ENCODE measurements at places on chromosomes 12 and 14.

- no peaks in the 10 kb centered on the region for H3K36me3 ChIP-seq
- no peaks in the 10 kb centered on the region for H3K4me1 ChIP-seq
- no peak for DNase-seq
- peaks cover 7% of the 10 kb centered on the region for H3K27me3 ChIP-seq
These were observed 36.8 kb downstream of the VDR start for GRCh38 chr12:47868041-47868440.

- peak overlapping the region; percentile 46 for H3K4me3 ChIP-seq
- DNase-seq = no peak
- no peak overlapping the region for H3K27ac ChIP-seq
- H3K4me1 ChIP-seq = peaks cover 18% of the 10 kb centered on the region
These were observed 2.3 kb upstream of the M6PR start for GRCh38 chr12:8951744-8952143.

- H3K27ac ChIP-seq = no peak overlapping the region
- H3K4me1 ChIP-seq = peaks cover 13% of the 10 kb centered on the region
- DNase-seq = no peak
- H3K27me3 ChIP-seq = no peaks in the 10 kb centered on the region
- H3K36me3 ChIP-seq = no peaks in the 10 kb centered on the region
These were observed 134.8 kb downstream of the DUSP6 start for GRCh38 chr12:89217472-89217871.

GRCh38 chr12:19833775-19834501 lies 394.6 kb downstream of the AEBP2 start:
- no peak overlapping the region for H3K4me3 ChIP-seq
- no peaks in the 10 kb centered on the region for H3K4me1 ChIP-seq
- no peak for DNase-seq
- no peaks in the 10 kb centered on the region for H3K27me3 ChIP-seq

- no peak for DNase-seq
- no peaks in the 10 kb centered on the region for H3K4me1 ChIP-seq
- H3K4me3 ChIP-seq = no peak overlapping the region
- no peak overlapping the region for H3K27ac ChIP-seq
- no peaks in the 10 kb centered on the region for H3K27me3 ChIP-seq
These were observed 303.8 kb upstream of the RGS6 start for GRCh38 chr14:71628433-71628832.

DNA sequence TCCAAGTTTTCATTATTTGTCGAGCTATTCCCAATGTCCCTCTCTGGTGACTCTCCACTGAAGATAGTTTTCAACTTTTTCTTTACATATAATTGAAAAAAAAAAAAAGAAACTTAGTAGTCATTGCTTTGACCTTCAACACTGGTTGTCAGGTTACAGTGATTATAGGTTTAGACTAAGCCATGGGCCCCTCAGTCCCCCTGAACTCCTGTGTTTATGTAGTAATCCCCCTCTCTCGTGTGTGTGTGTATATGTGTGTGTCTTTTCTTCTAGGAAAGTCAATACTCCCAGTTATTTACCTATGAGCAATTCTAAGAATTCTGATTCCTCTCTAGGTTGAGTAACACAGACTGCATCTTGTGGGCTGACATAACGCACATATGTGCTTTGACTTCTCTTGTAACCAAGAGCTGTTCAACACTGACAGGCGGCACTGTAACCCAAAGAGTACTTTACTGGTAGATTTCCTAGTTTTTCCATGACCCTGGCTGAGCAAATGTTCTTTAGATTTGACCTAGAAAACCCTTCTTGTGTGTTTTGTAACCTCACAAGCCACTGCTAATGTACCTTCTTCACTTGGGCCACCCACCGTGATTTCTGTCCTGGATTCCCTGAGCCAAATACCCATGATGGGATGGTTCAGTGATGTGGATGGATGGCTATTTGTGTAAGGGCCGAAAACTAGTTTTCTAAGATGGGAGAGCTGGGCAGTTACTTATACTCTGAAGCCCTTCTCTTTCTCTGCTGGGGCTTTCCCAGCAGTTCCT lies 15.0 kb upstream of the MANSC4 start:
- H3K36me3 ChIP-seq = peaks cover 32% of the 10 kb centered on the region
- H3K27ac ChIP-seq = peak overlapping the region; percentile 2
- H3K4me3 ChIP-seq = no peak overlapping the region
- peaks cover 8% of the 10 kb centered on the region for H3K4me1 ChIP-seq
- H3K27me3 ChIP-seq = no peaks in the 10 kb centered on the region
